ENCODE measurements at places on chromosomes 16 and 17.

GRCh38 chr17:74601944-74602572 lies 10.0 kb upstream of the CD300LD start:
- DNase-seq: no peak

DNA sequence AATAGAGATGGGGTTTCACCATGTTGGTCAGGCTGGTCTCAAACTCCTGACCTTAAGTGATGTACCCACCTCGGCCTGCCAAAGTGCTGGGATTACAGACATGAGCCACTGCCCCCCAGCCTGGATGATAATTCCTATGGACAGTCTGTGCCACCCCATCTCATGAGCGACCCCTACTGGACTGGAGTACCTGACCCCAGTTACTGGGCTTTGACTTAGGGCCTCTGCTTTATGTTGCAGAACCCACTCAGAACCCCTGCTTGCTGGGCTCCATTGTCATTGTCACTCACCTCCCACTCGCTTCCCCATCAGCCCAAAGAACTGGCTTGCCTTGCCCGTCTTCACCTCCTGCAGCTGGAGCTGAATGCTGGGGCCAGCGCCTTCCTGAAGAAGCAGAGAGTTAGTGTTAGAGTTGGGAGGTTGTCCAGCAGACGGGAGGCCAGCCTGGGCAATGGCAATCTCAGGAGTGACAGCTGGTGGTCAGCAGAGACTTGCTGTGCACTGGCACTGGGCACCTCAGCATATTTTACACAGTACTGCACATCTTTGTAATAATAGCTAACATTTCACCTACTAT lies 4.0 kb downstream of the TAC4 start:
- DNase-seq: no peak

GRCh38 chr17:38733982-38734973 lies 4.1 kb downstream of the CISD3 start:
- DNase-seq: no peak

- no peak for DNase-seq
Measured at GRCh38 chr17:4557626-4558346, 2.6 kb downstream of the GGT6 start.

- no peak for DNase-seq
Measured at GRCh38 chr17:39569126-39569525, 38.6 kb downstream of the NEUROD2 start.

DNA sequence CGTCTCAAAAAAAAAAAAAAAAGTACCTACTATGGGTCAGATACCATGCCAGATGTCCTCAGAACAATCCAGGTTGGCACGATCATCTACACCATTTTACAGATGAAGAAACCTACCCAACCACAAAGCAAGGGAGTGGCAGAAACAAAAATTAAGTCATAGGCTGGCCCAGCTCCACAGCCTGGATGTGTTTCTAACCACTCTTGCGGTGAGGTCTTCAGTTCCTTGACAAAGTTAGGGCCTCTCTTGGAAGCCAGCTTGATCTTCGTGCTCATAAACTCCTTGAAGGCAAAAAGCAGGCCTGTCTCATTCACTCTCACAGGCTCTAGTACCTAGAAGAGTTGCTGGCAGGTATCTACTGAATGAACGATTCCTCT lies 6.2 kb downstream of the GGA2 start:
- no peak for DNase-seq

DNA sequence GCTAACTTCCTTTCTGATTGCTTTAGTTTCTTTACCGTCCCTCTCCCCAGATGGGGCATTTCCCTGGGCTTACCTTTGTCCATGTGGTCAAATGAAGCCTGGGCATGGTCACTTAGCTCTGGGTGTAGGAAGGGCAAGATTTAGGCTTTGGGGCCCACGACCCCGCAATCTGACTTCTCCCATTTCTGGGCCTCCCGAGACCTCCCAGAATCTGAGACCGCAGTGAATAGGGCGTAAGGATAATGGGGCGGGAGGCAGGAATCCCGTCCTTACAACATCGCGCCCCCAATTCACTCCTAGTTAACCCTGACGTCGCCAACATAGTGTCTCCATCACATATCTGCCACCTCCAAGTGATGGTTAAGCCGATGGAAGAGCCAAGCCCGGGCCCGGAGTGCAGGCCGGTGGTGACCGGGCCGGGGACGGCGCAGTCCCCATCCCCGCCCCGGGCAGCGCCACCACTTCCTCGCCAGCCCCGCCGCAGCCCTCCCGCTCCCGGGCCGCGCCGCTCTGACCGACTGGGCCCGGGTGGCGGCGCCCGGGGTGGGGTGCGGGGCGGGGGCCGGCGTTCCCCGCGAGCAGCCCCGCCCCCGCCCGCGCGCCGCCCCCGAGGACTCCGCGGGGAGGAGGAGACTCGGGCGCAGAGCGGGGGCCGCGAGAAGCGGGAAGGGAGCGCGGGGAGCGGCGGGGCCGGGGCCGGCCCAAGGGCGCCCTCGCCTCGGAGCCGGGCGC lies at the start of gene RHBDL3:
Gene RHBDL3, plus strand, starts transcription at position 641 of the 732 bp plus-strand sequence. CDS start 358 bp downstream, outside the sequence.
- DNase-seq: no peak

DNA sequence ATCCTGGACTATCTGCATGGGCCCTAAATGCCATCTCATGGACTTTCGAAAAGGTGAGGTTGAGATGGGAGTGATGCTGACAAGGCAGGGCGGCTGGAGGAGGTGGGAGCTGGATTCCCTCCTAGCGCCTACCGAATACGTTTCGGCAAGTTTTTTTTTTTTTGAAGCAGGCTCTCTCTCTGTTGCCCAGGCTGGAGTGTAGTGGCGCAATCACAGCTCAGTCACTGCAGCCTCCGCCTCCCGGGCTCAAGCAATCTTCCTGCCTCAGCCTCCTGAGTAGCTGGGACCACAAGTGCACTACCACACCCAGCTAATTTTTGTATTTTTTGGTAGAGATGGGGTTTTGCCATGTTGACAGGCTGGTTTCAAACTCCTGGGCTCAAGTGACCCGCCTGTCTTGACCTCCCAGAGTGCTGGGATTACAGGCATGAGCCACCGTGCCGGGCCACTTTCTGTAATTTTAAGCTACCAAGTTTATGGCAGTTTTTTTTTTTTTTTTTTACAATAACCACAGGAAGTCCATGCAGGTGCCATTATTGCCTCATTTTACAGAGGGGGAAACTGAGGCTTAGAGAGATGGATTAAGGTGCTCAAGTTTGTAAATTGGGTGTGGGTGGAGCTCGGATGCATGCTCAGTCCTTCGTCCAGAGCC lies 246.4 kb downstream of the PRKCA start:
- DNase-seq: no peak

DNA sequence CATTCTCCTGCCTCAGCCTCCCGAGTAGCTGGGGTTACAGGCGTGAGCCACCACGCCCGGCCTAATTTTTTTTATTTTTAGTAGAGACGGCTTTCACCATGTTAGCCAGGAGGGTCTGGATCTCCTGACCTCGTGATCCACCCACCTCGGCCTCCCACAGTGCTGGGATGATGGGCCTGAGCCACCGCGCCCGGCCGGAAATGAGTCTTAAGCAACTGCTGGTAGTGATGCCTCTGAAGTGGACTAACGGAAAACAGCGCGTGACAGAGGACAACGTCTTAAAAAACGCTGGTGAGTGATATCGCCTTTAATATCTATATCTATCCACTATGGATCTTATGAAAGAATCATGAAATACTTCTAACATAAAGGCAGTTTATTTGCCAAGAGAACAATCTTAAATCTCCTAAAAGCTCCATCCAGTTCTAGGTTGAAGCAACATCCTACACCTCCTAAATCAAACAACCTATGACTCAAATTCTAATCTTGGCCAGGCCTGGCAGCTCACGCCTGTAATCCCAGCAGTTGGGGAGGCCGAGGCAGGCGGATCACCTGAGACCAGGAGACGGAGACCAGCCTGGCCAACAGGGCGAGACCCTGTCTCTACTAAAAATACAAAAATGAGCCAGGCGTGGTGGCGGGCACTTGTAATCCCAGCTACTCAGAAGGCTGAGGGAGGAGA lies 69.8 kb downstream of the NXN start:
- DNase-seq: no peak

All from large intestine (tissue), 12 donors.